RWPE1 (cell line): ENCODE measurements at places on chromosomes 6 and 20.

- DNase-seq = no peak
Measured at GRCh38 chr6:73088138-73088813, 137.0 kb downstream of the KHDC1L start.

- DNase-seq = no peak
Measured at GRCh38 chr6:41021832-41022231, 17.2 kb downstream of the UNC5CL start.

DNA sequence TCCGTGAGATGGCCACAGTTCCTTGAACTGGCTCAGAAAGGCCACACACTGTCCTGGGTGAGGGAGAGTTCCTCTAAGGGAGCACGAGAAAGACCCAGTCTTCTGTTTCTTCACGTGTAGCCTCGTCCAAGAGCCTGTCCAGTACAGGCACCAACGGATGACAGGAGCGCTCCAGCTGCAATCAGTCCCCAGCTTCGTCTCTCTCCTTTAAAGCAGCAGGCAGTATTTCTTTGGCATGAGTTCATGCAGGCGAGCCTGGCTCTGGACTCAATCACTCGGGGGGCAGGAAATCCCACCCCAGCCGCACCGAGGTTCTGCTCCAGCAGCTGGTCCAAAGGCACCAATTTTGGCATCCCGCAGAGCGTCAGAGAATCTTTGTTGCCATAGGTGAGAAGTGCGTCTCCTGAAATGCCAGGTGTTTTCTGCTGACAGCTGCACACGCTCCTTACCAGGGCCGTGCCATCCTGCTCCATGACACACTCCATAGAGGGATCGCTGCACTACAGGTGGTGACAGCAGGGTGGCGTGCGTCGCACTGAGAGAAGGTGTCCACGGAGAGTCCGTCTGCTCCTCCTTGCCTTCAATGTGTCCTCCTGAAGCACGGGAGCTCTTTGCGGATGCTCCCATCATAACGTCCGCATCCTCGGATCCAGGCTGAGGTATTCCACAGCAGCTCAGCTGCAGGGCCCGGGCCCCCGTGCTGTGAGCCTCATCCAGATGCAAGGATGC lies 59.6 kb upstream of the AFDN start:
- DNase-seq = no peak

GRCh38 chr20:50029083-50029696 lies 46.4 kb downstream of the SNAI1 start:
- DNase-seq = no peak

DNA sequence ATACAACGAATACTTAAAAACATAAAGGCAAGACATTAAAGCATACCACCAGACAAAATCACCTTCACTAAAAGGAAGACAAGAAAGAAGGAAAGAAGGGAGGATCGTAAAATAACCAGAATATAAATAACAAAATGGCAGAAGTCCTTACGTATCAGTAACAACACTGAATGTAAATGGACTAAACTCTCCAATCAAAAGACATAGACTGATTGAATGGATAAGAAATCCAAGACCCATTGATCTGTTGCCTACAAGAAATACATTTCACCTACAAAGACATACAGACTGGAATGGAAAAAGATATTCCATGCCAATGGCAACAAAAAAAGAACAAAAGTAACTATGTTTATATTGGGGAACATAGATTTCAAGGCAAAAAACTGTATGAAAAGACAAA lies 74.1 kb downstream of the LMBRD1 start:
- no peak for DNase-seq
